Fibroblast of skin of left biceps (primary cell): ENCODE measurements at places on chromosomes 4 and X.

- DNase-seq = no peak
Observed at GRCh38 chrX:108304210-108304609, 134.0 kb downstream of the COL4A6 start.

DNA sequence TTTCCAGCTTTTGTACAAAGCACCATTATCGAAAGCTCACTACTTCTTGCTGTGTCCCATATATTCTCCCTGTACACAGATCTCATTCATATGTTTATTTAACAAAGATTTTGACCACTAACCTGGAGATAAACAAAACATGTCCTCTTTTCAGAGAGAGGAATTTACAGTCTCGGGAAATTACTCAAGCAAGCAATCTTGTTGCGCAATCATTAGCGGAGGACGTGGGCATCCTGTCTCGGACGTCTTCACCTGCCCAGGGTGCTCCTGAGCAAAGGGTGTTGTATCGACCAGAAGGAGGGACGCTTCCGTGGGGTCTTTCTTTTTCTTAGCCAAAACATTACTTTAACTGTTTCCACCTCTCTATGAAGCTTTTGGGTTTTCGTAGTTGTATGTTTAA is 66.5 kb upstream of the CLCN4 start:
- DNase-seq = no peak

- no peak for DNase-seq
Observed at GRCh38 chrX:36198575-36198974, 279.0 kb downstream of the CFAP47 start.

DNA sequence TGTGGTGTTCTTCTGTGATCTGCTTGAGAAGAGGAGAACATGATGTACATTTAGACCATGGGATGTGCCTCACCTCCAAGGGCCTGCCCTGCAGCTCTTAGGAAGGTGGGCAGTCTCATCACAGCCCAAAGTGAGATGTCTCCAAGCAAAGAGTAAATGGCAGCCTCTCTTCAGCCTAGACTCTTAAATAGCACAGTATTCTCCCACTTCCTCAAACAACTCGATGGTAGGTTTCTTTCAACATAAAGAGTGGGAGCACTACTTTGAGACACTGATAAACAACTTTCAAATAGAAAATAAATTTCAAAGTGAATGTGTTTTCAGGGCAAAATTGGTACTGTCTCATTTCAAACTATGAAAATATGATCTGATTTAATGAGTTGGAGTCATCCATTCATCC is 35.2 kb downstream of the EDNRA start:
- no peak for DNase-seq

- no peak for DNase-seq
Observed at GRCh38 chrX:33379839-33380238, 168.5 kb upstream of the DMD start.

DNA sequence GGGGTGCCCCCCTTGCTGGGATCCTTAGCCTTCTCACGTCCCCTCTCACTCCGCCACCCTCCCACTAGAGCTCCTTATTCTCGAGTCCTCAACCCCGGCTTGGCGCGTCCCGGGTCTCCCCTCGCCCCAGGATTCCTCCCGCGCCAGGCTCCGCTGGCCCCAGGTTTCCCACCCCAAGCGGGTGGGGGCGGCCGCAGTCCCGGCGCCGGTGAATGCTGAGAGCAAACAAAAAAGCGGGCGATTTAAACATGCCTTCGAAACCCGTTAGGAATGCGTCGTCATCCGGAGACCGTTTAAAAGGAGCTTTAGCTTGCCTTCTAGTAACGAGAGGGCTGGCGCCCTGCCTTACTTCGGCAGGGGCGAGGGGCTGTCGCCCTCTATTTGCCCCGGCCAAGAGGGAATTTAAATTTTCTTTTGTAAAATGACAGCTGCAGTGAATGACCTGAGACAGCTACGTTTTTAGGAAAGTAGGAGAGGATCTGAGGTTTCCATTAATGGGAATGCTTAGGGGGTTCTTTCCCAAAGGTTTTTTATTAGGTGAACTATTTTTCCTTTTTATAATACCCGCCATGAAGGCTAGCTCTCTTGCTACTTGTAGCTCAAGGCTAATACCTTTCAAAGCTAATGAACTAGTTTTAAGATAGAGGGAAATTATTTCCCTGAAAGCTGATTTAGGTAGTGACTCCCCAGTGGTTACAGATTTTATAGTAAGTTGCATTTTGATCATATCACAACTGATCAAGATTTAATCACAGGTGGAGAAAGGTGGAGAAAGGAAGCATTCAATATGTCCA is 3.1 kb downstream of the JADE1 start:
- peak; percentile 45 for DNase-seq

DNA sequence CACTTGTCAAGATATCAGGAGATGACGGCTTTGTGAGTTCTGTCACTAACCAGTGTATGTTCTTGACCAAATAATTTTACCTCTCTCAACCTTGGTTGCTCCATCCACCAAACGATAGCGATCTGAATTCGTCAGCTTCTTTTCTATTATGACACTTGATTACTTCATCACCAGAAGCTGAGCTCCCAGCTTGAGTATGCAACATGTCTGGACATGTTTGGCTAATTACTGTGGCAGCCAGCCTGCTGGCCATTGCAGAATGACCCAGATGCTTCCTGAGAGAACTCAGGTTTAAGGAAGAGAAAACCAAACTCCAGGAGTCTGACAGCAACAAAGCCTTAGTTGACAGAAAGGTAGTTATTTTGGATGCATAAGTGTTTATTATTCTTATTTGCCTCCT is 46.4 kb upstream of the PARM1 start:
- no peak for DNase-seq

DNA sequence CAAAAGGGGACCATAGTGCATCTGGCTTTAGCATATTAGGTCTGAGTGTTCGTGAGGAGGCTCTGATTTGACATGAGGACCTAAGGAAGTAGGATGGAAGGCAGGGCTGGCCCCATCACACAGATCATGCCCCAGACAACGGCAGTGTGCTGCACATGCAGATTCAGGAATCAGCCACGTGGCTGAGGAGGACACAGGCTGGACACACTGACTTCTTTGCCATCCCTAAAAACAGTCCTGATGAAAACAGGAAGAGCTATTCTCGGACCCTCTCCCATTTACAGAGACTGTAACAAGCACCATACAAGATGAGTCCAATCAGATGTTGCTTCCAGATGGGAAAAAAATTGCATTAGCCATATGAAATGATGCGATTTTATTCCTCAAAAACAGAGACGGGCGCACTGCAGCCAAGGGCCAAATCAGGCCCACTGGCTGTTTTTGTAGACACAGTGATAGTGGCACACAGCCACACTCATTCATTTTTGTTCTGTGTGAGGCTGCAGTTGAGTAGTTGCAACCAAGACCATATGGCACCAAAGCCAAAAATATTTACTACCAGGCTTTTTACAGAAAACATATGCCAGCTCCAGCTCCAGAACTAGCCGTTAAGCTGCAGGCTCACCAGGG is 41.0 kb downstream of the ACSL1 start:
- DNase-seq = no peak

- DNase-seq = no peak
Observed at GRCh38 chr4:40969501-40969900, 219.7 kb downstream of the NSUN7 start.

DNA sequence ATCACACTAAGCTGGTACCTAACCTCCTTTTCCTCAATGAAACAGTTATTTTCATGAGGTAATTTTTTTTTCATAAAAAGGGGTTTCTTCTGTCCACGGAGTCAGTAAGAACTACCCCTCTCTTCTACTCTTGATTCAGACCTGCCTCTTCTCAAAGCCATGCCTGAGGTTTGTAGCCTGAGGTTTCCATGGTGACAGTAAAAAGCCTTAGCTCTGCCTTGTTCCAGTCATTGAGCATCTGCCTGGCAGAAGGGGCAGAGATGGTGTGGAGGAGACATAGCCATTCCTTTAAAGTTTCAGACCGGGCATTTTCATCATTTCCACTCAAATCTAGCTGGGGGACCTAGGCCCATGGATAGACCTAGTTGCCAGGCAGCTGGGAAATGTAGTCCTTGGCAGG is 135.5 kb downstream of the REPS2 start:
- DNase-seq = no peak

GRCh38 chr4:145928748-145929147 is 9.9 kb downstream of the ZNF827 start:
- DNase-seq = no peak

DNA sequence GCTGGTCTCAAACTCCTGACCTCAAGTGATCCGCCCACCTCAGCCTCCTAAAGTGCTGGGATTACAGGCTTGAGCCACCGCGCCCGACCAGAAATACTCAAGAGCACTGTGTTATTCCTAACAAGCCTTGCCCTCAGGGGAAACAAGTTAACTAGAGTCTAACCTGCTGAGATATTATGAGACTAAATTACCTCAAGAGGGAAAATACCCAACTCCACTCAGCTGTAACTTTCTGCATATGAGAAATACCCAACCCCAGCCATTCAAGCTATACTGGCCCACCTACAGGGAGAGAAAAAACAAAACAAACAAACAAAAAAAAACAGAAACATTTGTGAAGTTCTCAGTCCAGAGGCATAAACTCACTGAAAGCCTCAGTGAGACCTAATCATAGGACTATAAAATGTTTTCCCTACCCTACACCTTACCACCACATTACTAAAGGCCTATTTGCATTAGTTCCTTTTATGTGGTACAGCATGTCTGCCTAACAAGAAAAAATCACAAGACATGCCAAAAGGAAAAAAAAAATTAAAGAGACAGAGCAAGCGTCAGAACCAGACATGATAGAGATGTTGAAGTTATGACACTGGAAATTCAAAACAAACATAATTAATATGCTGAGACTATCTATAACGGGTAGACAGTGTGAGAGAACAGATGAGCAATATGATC is 876.0 kb downstream of the FSTL5 start:
- no peak for DNase-seq

- no peak for DNase-seq
Observed at GRCh38 chr4:56301997-56302496, 85.2 kb downstream of the AASDH start.

DNA sequence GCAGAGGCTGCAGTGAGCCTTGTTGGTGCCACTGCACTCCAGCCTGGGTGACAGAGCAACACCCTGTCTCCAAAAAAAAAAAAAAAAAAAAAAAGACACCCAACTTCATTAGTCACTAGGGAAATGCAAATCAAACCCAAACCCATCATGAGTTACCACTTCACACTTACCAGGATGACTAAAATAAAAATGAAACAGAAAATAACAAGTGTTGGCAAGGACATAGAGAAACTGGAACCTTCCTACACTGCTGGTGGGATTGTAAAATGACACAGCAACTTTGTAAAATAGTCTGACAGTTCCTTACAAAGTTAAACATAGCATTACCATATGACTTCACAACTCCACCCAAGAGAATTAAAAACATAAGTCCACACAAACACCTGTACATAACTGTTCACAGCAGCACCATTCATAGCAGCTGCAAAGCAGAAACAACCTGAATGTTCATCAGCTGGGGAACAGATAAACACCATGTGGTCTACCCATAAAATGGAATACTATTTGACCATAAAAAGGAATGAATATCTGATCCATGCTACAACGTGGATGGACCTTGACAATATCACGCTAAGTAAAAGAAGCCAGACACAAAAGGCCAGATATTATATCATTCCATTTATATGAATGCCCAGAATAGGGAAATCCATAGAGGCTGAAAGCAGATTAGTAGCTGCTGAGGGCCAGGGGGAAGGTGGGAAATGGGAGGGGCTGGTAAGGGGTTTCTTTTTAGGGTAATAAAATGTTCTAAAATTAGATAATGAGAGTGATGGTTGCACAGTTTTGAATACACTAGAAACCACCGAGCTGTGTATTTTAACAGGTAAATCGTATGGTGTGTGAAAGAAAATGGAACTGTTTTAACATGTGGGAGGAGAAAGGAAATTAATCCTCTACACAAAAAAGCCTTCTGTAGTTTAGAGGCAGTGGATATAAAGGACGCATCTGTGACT is 18.3 kb downstream of the CD99L2 start:
- DNase-seq = no peak

DNA sequence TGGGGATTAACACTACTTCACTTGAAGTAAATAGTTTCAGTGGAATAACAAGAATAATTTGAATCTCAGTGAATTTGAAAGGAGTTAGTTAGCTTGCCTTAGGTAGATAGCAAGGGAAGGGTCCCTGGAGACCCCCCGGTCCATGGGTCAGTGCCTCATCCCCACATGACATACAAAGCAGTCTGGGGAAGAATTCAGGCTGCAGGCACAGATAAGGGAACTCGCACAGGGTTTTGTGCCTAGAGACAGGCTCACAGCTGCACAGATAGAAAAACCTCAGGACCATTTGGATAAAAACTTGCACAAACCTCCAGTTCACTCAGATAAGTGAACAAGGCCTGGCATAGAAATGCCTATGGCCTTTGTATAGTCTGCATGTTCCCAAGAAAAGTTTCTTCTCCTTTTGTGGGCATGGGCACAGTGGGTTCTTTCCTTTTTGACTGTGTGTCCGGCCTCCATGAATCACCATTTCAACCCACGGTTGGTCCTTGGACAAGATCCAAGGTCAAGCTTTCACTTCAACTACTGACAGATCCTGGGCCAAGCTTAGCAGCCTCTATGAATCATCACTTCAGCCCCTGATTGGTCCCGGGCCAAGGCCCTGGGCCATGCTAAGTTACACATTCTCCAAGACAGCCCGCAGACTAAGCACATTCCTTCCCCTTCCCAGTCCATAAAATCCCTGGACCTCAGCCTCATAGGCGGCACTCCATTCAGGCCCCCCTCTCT is 108.3 kb upstream of the KLHL4 start:
- DNase-seq = peak; percentile 19

- DNase-seq = peak; percentile 94
Observed at GRCh38 chr4:13980317-13981310, 353.1 kb upstream of the BOD1L1 start.

GRCh38 chrX:15014281-15014680 is 141.1 kb downstream of the MOSPD2 start:
- DNase-seq = no peak

DNA sequence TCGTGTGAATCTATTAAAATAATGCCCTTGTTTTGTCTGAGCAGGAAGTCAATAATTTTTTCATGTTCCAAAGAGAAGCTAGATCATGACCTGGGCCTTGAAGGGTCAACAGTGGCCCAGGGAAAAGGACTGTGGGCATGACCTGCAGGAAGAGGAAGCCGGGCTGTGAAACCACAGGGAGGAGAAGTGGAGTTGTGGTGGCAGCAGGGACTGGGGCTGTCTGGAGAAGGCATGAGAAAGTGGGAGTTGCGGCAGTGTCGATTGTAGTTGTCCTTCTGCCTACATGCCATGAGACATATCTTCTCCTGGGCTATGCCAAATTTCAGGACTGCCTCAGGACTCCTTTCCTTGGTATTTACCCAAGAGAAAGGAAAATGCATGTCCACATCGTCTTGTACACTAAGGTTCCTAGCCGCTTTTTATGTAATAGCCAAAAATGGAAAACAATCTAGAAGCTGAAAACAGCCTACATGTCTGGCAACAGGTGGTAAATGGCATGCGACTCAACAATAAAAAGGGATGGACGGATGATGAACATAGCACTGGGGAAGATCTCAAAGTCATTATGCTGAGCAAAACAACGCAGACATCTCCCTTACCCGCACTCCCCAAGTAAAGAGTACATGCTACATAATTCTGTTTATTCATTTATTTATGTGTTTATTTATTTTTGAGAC is 13.6 kb upstream of the PTTG2 start:
- DNase-seq = no peak
